ENCODE measurements at places on chromosomes 4 and X.

GRCh38 chr4:162497564-162498167 is 333.9 kb upstream of the FSTL5 start:
- DNase-seq: no peak

DNA sequence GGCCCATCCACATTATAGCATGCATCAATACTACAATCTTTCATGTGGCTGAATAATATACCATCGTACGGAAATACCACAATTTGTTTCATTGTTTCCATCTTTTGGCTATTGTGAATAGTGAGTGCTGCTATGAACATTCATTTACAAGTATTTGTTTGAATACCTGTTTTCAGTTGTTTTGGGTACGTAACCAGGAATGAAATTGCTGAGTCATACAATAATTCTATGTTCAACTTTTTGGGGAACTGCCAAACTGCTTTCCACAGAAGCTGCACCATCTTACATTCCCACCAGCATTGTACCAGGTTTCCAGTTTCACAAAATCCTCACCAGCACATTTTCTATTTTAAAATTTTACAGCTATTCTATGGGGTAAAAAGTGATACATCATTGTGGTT is 28.5 kb upstream of the MANBA start:
- DNase-seq: no peak

- no peak for DNase-seq
Observed at GRCh38 chr4:89898304-89898716, 3.7 kb downstream of the MMRN1 start.

DNA sequence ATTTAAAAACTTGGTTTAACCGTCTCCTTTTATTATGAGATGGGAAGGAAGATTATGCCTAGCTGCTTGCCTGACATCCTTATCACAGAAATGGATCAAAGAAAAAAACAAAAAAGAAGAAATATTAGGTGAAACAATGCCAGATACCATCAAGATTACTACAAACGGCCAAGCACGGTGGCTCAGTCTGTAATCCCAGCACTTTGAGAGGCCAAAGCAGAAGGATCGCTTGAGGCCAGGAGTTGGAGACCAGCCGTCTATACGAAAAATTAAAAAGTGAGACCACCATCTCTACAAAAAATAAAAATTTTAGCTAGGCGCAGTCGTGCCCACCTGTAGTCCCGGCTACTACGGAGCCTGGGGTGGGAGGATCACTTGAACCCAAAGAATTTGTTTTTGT is 2.3 kb downstream of the FRYL start:
- no peak for DNase-seq

DNA sequence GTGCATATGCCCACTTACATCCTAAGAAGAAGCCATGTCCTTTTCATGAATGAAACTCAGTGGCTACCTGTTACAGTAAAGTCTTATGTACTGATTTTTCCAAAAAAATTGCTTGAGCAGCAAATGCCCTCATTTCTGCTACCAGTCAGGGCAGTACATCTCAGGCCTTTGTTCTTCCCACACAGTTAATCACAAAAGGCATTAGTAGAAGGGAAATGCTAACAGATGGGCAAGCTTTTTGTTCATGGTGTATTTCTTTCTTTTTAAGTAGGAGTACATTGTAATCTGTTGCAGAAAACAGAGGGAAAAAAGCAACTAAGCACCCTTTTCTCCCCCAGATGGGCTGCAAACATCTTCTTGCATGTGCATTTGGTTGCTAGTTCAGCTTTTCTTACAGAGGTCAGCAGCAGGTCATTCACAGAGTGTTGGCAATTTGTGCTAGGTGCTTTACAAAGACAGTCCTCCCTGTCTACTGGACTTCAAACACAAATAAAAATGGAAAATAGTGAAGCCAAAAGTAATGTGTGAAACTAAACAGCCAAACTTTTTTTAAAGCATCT is 373.4 kb downstream of the PRDM5 start:
- no peak for DNase-seq

DNA sequence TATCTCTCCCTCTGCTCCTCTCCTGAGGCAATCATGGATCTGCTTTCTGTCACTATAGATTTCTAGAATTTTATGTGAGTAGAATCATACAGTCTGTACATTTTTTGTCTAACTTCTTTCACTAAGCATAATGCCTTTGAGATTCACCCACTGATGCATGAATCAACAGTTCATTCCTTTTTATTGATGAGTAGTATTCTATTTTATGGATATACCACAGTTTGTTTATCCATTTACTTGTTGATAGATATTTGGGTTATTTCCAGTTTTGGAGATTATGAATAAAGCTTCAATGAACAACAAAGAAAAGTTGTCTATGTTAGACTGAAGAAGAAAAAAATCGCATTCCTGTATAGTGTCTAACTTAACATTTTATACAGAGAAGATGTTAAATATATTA is 30.5 kb downstream of the PHKA1 start:
- DNase-seq: no peak

GRCh38 chrX:40809210-40809609 is 73.9 kb upstream of the MED14 start:
- no peak for DNase-seq

GRCh38 chr4:77156533-77156911 is 485 bp upstream of the CCNG2 start:
- DNase-seq: peak; percentile 95

DNA sequence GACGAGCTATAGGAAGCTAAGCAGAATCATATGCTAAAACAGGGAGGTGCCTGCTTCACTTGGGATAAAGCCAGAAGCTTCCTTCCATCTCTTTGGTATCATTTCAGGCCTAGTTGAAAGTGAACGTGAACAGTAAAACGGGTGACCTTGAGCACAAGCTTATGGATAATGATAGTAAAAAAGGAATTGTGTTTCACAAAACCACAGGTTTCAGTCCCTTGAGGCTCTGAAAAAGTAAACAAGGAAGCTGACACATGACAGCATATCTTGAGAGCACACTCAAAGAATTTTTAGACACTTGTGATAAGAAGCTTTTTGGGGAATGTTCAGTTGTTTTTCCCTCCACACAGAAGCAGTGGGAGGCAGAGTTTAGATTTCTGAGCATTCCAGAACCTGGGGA is 286.1 kb downstream of the DCHS2 start:
- DNase-seq: no peak

GRCh38 chr4:54669831-54670230 is 12.1 kb downstream of the KIT start:
- DNase-seq: no peak

- no peak for DNase-seq
Observed at GRCh38 chrX:57573754-57574153, 18.1 kb upstream of the ZXDB start.

GRCh38 chrX:154378059-154378798 is 866 bp upstream of the EMD start:
- peak; percentile 86 for DNase-seq

DNA sequence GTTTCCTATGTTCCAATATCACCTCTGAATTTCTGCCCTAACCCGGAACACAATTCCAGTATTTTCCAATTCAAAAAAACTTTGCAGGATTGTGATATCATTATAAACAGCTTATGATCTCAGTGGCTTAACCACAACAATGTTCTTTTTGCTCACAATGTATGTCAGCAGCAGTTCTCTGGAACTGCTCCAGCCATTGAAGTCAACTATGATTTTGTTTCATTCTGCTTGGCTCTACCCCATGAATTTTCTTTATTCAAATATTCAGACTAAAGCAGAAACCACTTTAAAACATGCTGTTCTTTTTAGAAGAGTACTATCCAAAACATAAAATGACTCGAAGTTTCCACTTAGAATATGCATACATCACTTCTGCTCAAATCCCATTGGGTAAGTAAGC is 1611.1 kb downstream of the ARAP2 start:
- no peak for DNase-seq

GRCh38 chrX:110568441-110568840 is 209.8 kb downstream of the RTL9 start:
- no peak for DNase-seq

GRCh38 chr4:181968371-181968770 is 274.8 kb upstream of the TENM3 start:
- DNase-seq: no peak

GRCh38 chrX:48683411-48683982 is at the start of gene WAS:
Gene WAS (plus strand): TSS chrX:48683799. CDS start chrX:48683854, 55 bp downstream.
- DNase-seq: peak; percentile 64

All from upper lobe of right lung (tissue), 1 donor.